LHCN-M2 (cell line): ENCODE measurements at places on chromosomes 6 and 20. TPM values are rescaled to one million over a fixed set of nuclear protein-coding genes. Genes with fewer than 3 reads are reported as not detected.

DNA sequence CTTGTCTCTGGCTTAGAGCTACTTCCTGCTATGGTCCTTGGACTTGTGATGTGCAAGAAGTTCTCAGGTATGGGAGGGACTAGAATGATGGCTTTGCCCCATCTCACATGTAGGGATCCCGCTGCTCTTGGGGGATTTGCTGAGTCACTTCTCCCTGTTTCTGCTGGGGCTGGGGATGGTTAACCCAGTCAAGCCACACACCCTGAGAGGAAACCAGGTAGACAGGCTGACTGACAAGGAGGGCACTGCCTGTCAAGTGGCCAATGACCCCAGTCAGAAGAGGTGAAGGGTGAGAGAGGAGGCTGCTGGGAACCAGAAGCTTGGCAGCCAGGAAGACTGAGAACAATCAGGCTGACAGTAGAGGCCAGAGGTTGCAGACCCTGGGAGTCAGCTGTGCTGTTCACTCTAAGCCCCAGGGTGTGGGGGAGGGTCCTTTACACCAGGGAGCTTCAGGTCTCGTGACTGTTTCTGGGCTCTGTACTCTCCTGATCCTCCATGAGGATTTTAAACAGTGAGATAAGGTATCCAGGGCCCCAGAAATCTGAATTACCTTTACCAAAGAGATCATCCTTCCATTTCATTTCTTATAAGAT is 34.6 kb downstream of the HLA-F start:
- no peak for DNase-seq

DNA sequence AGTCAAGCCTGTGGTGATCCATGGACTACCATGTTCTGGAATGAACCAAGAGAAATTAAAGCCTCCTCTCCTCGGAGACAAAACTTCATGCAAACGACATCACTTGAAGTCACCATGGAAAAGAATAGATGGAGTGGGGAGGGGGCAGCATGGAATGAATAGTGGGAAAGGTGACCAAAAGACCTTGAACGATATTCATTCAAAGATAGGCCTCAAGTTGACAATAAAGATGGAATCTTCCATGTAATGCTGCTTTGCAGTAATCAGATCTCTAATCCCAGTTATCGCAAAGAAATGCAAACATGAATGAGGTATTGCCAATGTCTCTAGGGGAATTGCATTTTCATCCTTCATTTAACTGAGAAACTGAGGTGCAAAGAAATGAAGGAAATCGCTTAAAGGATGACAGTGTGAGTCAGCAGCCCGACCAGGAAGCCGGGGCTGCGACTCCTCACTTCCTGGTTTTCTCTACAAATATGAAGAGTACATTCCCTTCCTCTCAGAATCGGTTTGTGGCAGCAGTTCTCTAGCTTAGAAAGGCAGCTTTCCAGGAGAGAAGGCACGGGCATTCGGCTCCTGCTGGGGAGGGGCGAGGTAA is 65.6 kb upstream of the RREB1 start:
- no peak for DNase-seq

GRCh38 chr20:2387180-2387577 is 6.5 kb downstream of the TGM6 start:
- DNase-seq: peak; percentile 14

DNA sequence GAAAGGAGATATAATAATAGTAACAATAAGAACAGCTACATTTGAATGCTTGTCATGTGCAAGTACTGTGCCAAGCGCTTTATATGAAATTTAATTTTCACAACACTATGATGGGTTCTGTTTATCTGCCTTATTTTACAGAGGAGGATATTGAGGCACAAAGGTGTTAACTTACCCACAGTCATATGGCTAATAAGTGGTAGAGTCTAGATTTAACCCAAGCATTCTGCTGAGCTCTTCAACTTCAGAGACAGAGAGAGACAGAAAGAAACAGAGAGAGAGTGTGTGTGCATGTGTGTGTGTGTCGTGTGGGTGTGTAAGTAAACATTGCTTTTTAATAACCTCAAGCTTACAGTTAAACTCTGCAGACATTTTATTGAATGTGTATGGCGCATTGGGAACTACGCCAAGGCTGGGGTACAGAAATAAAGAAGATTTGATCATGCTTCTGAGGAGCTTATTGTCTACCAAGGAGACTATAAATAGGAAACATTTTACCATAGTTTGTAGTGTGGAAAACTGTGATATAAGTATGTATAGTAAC is 12.9 kb downstream of the TBPL1 start:
- no peak for DNase-seq

Gene HRH3
- not detected in 2 replicates for total RNA-seq

- no peak for DNase-seq
Measured at GRCh38 chr6:2120912-2121311, 124.5 kb downstream of the GMDS start.

DNA sequence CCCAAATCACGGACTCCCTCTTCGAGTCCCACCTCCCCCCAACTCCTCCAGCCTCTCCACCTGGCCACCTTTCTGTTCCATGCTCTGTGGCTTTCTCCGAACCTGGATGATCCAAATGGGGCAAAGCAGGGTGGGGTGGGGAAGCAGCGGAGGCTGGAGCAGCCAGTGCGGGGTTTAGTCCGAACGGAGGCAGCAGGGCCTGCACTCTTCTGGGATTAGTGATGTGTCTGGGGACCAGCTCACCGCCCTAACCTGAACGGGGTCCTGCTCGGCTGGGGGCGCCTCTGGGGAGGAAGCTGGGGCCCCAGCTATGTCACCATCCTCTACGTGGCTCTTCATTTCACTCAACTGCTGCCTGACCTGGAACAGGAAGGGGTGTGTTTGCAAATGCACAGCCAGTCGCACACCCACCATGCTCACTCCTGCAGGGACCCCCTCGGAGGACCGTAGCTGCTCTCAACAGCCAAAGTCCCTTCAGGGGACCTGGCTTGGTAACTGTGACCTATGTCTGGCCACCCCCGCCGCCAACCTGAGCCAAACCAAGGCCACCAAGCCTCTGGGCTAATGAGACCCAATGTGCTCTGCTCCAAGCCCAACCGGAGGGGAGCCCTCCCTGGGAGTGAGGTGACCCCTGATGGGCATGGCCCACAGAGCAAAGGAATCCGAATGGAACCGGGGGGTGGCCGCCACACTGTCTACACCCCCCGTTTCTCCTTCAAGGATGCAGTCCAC is 46.8 kb downstream of the DSTN start:
- DNase-seq: no peak

DNA sequence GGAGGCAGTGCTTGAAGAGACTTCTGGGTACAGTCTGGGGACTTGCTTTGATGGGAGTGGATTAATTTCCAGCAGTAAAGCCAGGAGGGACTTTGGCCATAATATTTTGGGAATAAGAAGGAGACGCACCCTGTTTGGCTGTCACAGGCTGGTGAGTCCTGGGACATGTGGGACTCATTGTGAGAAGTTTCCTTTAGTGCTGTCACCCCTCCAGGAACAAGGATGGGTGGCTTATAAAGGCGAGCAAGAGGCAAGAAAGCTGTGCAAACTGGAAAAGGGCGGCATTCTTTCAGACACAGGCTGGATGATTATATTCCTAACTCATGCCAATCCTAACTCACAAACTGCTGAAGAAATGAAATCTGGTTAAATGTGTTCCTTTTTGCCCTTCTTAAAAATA is 77.5 kb upstream of the KCNK16 start:
- no peak for DNase-seq

GRCh38 chr20:58150772-58151171 is 77.7 kb downstream of the ANKRD60 start:
- DNase-seq: no peak

Gene MDFI
- total RNA-seq: 0.23 TPM in 1 of 2 replicates, not detected in the other

- no peak for DNase-seq
Measured at GRCh38 chr20:62087227-62087626, 21.5 kb upstream of the TAF4 start.

GRCh38 chr6:134379076-134379475 is 61.2 kb upstream of the SGK1 start:
- no peak for DNase-seq

- DNase-seq: peak; percentile 89
Measured at GRCh38 chr6:16635810-16636602, 125.3 kb downstream of the ATXN1 start.

GRCh38 chr20:57007171-57007540 is 259.3 kb downstream of the BMP7 start:
- DNase-seq: no peak

GRCh38 chr20:42714298-42715141 is 475.2 kb downstream of the PTPRT start:
- DNase-seq: no peak

GRCh38 chr6:28771401-28772267 is 152.2 kb downstream of the TRIM27 start:
- DNase-seq: no peak

Gene PNLDC1
- not detected in 2 replicates for total RNA-seq

DNA sequence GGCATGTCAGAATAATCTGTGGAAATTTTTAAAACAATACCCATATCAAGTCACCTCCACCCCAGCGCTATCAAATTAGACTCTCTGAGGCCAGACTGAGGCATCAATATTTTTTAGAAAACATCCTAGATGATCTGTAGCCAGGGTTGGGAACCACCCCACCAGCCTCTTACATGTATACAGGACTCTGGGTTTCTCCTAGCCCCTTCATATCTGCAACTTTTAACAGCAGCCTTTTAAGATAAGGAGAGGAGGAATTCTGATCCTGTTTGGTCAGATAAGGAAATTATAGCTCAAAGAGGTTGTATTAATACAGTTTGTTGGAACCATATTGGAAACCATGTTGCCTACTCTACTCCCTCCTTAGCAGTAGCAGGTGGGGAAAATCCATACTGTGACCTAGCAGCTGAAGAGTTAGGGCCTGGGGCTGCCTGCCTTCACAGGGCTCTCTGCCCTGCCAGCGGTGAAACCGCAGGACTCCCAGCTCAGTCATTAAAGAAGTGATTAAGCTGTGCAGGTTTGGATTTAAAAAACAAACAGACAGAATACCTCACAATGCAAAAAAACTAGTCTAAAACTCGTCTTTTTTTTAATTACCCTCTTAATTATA is 30.0 kb downstream of the BRPF3 start:
- DNase-seq: no peak

GRCh38 chr6:127520066-127520465 is 931 bp upstream of the MTCL3 start:
- DNase-seq: peak; percentile 19

Gene SLC17A4
- not detected in 2 replicates for total RNA-seq

Gene KIAA0408
- 2.4 and 5.0 TPM in 2 replicates for total RNA-seq

GRCh38 chr6:85676086-85676729 is 33.5 kb upstream of the SYNCRIP start:
- DNase-seq: peak; percentile 7

DNA sequence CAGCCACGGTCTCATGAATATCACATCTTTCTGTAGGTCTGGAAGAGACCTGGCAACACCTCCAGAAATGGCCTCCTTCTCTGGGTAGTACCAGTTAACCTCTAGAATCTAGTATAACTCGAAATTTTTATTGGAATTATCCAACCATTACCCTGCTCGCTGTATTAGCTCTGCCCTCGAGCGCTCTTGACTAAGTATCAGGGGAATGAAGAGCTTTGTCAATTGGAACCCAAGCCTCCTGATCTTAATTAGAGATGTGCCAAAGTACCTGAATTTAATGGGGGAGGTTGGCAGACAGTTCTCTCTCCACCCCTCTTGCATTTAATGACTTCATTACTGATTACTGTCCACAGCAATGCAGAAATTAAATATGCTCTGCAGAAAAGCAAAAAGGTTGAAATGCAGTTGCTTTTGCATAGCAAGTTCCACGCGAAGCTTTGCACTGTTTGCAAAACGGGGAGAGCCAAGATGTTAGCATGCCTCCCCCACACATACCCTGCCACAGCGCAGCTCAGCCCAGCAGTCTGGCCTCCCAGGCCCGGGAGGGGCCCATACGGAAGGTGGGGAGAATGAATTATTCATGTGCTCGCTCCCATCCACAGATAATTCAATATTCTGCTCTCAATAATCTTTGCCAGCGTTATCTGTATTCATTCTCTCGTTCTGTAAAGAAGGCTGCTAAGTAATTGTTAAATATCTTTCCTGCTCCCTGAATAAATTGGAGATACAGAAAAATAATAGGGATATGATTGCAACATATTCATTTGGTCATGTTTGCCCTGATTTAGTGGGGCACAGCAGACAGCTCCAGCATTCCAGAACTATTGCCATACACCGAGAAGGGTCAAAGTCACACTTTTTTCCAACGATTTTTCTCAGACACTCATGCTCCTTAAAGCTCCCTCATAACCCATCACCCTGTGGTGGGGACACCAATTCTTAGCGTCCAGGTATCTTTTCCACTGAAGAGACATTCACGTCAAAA is 305.8 kb downstream of the CDH26 start:
- DNase-seq: no peak

GRCh38 chr6:29486577-29486976 is 1.2 kb downstream of the MAS1L start:
- no peak for DNase-seq

GRCh38 chr6:74534465-74535211 is 671.2 kb downstream of the COL12A1 start:
- DNase-seq: peak; percentile 68

GRCh38 chr20:50776122-50776817 is 18.6 kb upstream of the BCAS4 start:
- DNase-seq: no peak

GRCh38 chr6:108235127-108235526 is 25.7 kb downstream of the SNX3 start:
- DNase-seq: no peak

DNA sequence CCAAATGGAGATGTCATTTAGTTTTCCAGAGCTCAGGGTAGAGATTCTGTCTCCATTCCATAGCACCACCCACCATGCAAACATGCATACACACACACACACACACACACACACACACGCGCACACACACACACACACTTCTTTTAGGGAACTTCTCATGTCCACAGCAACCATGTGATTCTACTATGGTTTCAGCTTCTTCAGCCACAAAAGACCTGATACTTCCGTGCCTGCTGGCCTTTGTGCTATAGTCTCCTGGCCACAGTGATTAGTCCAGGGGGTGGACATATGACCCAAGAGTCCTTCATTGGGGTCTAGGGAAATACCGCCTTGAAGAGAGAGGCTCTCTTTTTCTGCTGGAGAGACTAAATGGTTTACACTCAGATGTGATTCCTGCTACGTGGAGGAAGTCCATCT is 53.5 kb downstream of the CARMIL1 start:
- no peak for DNase-seq

Gene BMP5
- under 0.01 TPM in 1 of 2 replicates, not detected in the other for total RNA-seq

DNA sequence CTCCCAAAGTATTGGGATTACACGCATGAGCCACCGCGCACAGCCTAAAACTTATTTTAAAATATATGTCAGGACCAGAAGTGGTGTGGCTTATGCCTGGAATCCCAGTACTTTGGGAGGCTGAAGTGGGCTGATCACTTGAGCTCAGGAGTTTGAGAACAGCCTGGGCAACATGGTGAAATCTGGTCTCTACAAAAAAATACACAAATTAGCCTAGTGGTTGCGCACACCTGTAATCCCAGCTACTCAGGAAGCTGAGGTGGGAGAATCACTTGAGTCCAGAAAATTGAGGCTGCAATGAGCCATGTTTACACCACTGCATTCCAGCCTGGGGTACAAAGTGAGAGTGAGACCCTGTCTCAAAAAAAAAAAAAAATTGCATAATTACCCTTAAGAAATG is 13.7 kb downstream of the PXT1 start:
- DNase-seq: no peak

- no peak for DNase-seq
Measured at GRCh38 chr20:23643659-23644058, 5.9 kb upstream of the CST3 start.

- DNase-seq: no peak
Measured at GRCh38 chr6:27728442-27728841, 183.8 kb downstream of the OR2B2 start.

Gene GSTA2
- total RNA-seq: not detected in 2 replicates

Gene PCMT1
- 134 and 163 TPM in 2 replicates for total RNA-seq
